ENCODE measurements at places on chromosomes 1 and 21. TPM values are rescaled to one million over a fixed set of nuclear protein-coding genes. Genes with fewer than 3 reads are reported as not detected.

DNA sequence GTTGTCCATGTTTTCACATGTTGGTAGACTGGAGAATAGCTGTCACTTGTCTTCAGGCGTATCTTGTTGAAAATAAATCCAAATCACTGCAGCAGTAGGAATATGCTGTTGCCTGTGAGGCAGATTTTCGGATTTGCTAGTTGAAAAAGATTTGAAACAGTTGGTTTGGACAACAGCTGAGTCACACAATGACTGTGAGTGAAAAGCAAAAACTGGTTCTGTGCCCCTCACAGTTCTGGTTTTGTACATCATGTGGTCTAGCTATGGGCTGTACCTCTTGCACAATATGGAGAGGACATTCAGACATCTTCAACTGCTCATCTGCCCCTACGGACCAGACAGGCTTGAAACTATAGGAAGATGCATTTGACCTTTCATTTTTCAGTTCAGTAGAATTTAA, 1.8 kb downstream of the ARF1 start:
- peaks cover 73% of the 10 kb centered on the region for H3K4me1 ChIP-seq
- H3K36me3 ChIP-seq = peaks cover 6% of the 10 kb centered on the region
- no peak for DNase-seq
- no peaks in the 10 kb centered on the region for H3K27me3 ChIP-seq
- H3K4me3 ChIP-seq = peak overlapping the region; percentile 80
- H3K27ac ChIP-seq = peak overlapping the region; percentile 97

Gene MRPL20
- 171 TPM for polyA plus RNA-seq

- DNase-seq = no peak
- no peak overlapping the region for H3K4me3 ChIP-seq
- no peak overlapping the region for H3K27ac ChIP-seq
- H3K36me3 ChIP-seq = no peaks in the 10 kb centered on the region
- H3K27me3 ChIP-seq = no peaks in the 10 kb centered on the region
These were observed 15.9 kb upstream of the RGS8 start for GRCh38 chr1:182700351-182700709.

Gene PLCH2
- polyA plus RNA-seq = not detected

DNA sequence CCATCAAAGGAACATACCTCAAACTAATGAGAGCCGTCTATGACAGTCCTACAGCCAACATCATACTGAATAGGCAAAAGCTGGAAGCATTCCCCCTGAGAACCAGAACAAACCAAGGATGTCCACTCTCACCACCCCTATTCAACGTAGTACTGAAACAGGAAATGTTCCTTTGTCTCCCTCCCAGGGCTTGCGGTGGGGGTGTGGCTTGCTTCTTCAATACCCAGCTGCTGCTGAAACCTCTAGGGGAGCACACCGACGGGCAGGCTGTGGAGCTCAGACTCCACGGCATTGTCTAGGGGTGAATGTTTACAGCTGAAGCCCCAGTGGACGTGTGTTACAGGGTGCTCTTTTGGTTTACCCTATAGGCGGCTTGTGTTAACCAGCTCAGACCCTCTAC, 30.5 kb upstream of the B3GALT2 start:
- no peak overlapping the region for H3K27ac ChIP-seq
- no peak overlapping the region for H3K4me3 ChIP-seq
- H3K4me1 ChIP-seq = no peaks in the 10 kb centered on the region
- no peaks in the 10 kb centered on the region for H3K27me3 ChIP-seq
- H3K36me3 ChIP-seq = peaks cover 12% of the 10 kb centered on the region

Gene UBL4B
- not detected for polyA plus RNA-seq

GRCh38 chr1:244346972-244347618, 104.6 kb downstream of the ADSS2 start:
- H3K4me1 ChIP-seq = no peaks in the 10 kb centered on the region
- H3K4me3 ChIP-seq = no peak overlapping the region
- DNase-seq = no peak
- H3K36me3 ChIP-seq = no peaks in the 10 kb centered on the region
- H3K27me3 ChIP-seq = no peaks in the 10 kb centered on the region

DNA sequence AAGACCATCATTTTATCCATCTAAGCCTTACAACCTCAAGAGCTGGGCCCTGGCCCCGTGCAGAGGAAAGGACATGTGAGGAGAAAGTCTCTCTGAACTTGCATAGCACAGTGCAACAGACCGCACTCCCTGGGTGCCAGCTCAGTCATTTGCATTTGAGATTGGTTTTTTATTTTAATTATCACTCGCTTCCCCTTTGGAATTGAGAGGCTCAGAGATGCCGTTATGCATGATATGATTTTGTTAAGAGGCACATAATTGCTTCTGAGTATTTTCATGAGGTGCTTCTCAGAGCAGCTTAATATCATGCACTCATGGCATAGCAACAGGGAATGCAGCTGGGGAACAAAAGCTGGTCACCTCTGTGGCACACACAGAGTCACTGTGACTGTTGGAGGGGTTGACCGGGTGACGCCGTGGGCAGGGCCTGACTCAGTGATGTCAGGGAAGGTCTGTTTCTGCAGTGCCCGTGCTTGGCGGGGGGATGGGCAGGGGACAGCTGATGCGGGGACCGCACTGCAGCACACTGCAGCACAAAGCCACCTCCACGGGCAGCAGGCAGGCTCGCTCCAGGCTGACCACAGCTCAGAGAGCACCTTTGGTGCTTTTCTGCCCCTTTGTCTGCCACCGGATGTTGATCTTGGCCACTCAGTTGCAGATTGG, 43.2 kb upstream of the VAMP3 start:
- no peak overlapping the region for H3K27ac ChIP-seq
- no peaks in the 10 kb centered on the region for H3K36me3 ChIP-seq
- no peak for DNase-seq
- peaks cover 7% of the 10 kb centered on the region for H3K4me1 ChIP-seq
- no peak overlapping the region for H3K4me3 ChIP-seq

DNA sequence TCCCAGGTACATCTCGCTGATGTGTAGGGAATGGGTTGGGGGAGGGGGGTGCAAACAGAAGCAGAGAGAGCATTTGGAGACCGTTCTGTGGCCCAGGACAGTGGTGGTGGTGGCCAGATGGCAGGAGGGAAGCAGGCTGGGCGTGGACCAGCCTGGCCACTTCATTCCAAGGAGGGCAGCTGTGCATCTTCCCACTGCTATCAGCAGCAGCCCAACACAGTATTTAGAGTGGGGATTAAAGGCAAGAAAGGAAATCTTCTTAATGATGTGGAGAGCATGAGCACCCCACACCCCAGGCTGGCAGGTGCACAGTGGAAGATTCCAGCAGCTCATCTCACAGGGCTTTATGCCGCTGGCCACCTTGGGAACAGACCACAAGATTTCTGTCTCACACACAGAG, 198.7 kb downstream of the NPHP4 start:
- H3K27ac ChIP-seq = no peak overlapping the region
- H3K36me3 ChIP-seq = no peaks in the 10 kb centered on the region
- no peak overlapping the region for H3K4me3 ChIP-seq
- no peak for DNase-seq
- no peaks in the 10 kb centered on the region for H3K4me1 ChIP-seq

- DNase-seq = no peak
- H3K4me1 ChIP-seq = no peaks in the 10 kb centered on the region
- H3K36me3 ChIP-seq = no peaks in the 10 kb centered on the region
- H3K27me3 ChIP-seq = no peaks in the 10 kb centered on the region
- H3K27ac ChIP-seq = no peak overlapping the region
- H3K4me3 ChIP-seq = no peak overlapping the region
These were observed 200.7 kb downstream of the KCNT2 start for GRCh38 chr1:196407358-196408051.

- H3K4me1 ChIP-seq = peaks cover 10% of the 10 kb centered on the region
- DNase-seq = no peak
- no peaks in the 10 kb centered on the region for H3K27me3 ChIP-seq
- no peaks in the 10 kb centered on the region for H3K36me3 ChIP-seq
- H3K27ac ChIP-seq = no peak overlapping the region
- H3K4me3 ChIP-seq = no peak overlapping the region
These were observed 33.6 kb upstream of the GNPAT start for GRCh38 chr1:231207437-231207836.

- H3K27ac ChIP-seq = no peak overlapping the region
- H3K27me3 ChIP-seq = no peaks in the 10 kb centered on the region
- H3K36me3 ChIP-seq = no peaks in the 10 kb centered on the region
- H3K4me3 ChIP-seq = no peak overlapping the region
These were observed 16.1 kb upstream of the RIMKLA start for GRCh38 chr1:42364542-42364941.

DNA sequence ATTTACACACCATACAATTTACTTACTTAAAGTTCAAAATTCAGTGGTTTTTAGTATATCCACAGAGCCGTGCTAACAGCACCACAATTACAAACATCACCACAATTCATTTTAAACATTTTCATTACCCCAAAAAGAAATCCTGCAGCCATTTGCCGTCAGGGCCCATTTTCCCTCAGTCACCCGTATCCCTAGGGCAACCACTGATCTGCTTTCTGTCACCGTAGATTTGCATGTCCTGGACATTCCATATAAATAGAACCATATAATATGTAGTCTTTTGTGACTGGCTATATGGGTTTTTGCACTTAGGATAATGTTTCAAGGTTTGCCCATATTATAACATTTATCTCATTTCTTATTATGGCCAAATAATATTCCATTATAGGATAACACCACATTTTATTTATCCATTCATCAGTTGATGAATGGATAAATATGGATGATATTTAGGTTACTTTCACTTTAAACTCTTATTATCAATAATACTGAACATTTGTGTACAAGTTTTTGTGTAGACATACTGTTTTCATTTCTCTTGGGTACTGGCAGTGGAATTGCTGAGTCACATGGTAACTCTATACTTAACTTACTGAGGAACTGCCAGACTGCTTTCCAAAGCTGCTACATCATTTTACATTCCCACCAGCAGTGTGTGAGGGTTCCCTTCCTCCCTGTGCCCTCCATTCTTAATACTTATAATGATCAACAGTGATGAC, 68.9 kb downstream of the ST3GAL3 start:
- H3K36me3 ChIP-seq = no peaks in the 10 kb centered on the region
- no peak overlapping the region for H3K27ac ChIP-seq
- no peaks in the 10 kb centered on the region for H3K4me1 ChIP-seq

Gene NES
- not detected for polyA plus RNA-seq

- no peaks in the 10 kb centered on the region for H3K27me3 ChIP-seq
- H3K4me3 ChIP-seq = no peak overlapping the region
- H3K4me1 ChIP-seq = peaks cover 87% of the 10 kb centered on the region
- no peak overlapping the region for H3K27ac ChIP-seq
- no peak for DNase-seq
These were observed 4.6 kb downstream of the SH3BP5L start for GRCh38 chr1:248821101-248821500.

GRCh38 chr1:87197156-87197555, 131.5 kb upstream of the LMO4 start:
- H3K4me1 ChIP-seq = no peaks in the 10 kb centered on the region
- H3K27ac ChIP-seq = no peak overlapping the region
- H3K4me3 ChIP-seq = no peak overlapping the region
- no peaks in the 10 kb centered on the region for H3K27me3 ChIP-seq

GRCh38 chr1:248611883-248612414, 14.4 kb upstream of the OR2T10 start:
- H3K27me3 ChIP-seq = no peaks in the 10 kb centered on the region
- no peak overlapping the region for H3K27ac ChIP-seq
- H3K4me3 ChIP-seq = no peak overlapping the region
- no peak for DNase-seq
- no peaks in the 10 kb centered on the region for H3K4me1 ChIP-seq

Gene IVL
- polyA plus RNA-seq = not detected

DNA sequence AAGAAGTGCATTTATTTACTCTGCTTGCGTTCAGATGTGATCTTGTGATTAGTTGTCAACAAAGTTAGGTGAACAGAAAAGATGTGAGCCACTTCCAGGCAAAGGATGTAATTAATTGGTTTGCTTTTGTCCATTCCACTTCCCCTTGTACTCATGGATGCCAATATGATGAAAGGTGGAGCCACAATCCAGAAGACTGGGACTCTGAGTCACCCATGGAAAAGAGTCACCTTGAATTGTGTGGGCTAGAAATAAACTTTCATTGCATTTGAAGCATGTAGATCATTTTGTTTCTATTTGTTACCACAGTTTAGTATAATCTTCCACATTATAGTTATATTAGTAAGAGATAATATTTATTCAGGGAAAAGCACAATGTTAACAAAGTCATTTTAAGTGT, 684.2 kb downstream of the LTN1 start:
- H3K27me3 ChIP-seq = no peaks in the 10 kb centered on the region
- no peak overlapping the region for H3K4me3 ChIP-seq
- DNase-seq = no peak
- H3K27ac ChIP-seq = no peak overlapping the region
- H3K36me3 ChIP-seq = no peaks in the 10 kb centered on the region

Data from CD4-positive, alpha-beta memory T cell (primary cell).